ENCODE measurements at places on chromosomes 4 and X.

DNA sequence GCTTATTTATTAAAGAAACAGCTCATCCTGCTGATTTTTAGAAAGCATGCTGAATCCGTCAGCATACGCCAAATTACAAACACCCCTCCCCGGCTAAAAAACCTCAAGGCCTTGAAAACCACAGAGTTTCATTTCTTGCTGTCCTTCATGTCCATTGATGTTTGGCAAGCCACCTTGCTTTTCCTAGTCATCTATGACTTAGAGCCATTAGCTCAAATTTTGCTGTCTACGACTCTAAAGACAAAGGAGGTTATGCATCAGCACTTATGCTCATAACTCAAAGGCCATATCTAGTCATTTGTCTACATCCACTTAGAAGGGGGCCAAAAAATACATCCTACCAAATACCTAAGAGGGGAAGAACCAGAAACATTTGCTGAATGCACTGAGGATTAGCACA lies 925.1 kb downstream of the PCDH7 start:
- DNase-seq = no peak

GRCh38 chr4:103449296-103450023 lies 251.3 kb upstream of the CENPE start:
- DNase-seq = no peak

GRCh38 chr4:153564630-153565525 lies 98.7 kb downstream of the TMEM131L start:
- DNase-seq = no peak

DNA sequence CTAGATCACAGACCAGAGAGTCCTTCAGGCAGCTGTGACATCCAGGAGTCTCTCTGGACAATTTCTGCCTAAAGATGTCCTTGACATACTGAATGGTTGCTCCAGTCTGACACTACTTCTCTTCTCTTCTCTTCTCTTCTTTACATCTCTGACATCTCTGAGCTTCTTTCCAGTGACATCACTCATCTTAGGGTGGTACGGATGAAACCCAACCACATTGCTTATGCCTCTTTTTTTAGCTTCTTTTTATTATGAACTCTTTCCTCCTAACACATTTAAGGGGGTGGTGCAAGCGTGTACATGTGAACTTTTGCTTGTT lies 39.4 kb upstream of the IRF2 start:
- DNase-seq = no peak

GRCh38 chrX:85922821-85923220 lies 124.5 kb downstream of the CHM start:
- no peak for DNase-seq

- DNase-seq = peak; percentile 17
Measured at GRCh38 chrX:107825698-107826237, at the start of gene MID2. Gene MID2 (plus strand): TSS chrX:107825866. CDS start chrX:107826427, 561 bp downstream.

- no peak for DNase-seq
Measured at GRCh38 chr4:102390438-102390837, 45.2 kb upstream of the SLC39A8 start.

DNA sequence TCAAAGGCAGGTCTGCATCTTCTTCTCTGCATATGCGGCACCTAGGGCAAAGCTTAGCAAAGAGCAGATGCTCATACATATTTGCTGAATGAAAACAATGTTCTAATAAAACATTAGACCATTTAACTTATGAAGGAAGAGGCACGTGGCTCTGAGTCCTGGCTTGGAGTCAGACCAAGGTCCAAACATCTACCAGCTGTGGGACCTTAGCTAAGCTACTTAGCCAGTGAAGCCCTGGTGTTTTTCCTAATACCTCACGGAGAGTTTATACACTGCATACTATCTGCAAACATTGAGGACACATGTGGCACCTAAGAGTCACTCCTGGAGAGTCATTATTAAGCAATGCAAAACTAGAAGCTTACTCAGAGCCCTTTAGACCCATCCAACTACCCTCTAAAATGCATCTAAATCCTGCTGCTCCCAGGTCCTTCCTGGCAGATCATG lies 9.0 kb downstream of the PDGFC start:
- no peak for DNase-seq

GRCh38 chr4:67087897-67088296 lies 457.4 kb downstream of the CENPC start:
- DNase-seq = no peak

- DNase-seq = no peak
Measured at GRCh38 chrX:115940888-115941332, 229.6 kb upstream of the AGTR2 start.

GRCh38 chr4:107862658-107863057 lies 37.9 kb downstream of the SGMS2 start:
- no peak for DNase-seq

DNA sequence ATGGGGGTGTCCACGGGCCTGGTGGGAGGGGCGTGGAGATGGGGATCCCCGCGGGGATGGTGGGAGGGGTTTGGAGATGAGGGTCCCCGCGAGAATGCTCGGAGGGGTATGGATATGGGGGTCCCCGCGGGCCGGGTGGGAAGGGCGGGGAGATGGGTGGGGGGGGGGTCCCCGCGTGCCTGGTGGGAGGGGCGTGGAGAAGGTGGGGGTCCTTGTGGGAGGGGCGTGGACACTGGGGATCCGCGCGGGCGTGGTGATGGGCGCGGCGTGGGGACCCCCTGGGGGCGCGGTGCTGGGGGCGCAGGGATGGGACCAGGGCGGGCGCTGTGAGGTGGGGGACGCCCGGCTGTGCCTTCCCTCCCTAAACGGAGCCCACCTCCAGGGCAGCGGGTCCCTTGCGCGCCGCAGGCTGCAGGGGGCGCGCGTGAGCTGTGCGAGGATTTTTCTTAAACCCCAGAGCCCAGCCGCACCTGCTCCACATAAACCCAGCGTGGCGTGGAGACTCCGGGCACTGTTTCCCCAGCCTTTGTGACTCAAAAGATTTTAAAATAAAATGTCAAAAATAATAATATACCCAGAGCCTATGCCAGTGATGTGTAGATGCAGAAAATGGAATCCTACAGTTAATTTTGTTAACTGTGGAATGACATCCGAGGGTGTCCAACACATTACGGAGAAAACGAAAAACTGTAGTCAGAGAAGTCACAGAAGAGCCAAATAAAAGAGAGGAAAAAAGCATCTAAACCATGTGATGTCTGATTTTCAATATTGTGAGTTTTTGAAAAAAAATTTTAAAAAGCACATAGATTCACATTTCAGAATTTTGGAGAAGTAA lies 1.5 kb upstream of the ASMTL start:
- peak; percentile 91 for DNase-seq

DNA sequence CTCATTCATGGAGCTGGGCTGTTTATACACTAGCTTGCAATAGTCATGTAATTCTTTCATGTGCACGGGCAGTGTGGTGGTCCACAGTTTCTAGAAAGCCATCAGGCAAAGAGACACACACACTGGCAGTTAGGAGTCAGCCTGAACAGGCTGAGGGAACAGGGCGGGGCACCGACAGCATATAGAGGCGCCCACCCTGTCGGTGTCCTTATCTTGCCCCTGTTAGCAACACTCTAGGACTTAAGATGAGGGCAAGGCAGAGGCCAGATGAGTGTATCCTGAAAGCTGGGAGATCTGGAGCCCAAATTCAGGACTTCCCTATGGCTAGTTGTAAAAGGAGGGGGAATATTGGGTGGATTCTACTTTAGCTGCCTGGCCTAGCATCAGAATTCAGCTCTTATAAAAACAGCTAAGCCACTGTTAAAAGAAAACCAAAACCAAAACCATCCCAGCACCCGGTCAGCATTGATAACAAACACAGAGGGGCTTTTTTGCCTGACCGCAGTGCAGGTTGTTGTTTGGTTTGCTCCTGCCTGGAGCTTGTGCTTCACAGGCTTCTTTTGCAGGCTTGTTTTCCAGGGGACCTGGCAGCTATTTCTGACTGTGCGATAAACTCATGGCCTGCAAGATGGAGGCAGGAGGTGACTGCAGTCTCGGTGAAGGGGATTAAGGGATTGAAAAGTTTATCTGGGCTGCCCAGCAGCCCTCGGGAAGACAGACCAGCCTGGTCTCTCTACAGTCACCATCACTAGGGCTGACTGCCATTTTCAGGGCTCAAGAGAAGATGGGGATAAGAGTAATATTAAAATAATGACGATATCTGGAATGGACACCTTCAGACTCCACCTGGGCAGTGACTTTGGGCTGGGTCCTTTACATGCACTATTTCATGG lies 638.9 kb downstream of the MID1IP1 start:
- DNase-seq = no peak

DNA sequence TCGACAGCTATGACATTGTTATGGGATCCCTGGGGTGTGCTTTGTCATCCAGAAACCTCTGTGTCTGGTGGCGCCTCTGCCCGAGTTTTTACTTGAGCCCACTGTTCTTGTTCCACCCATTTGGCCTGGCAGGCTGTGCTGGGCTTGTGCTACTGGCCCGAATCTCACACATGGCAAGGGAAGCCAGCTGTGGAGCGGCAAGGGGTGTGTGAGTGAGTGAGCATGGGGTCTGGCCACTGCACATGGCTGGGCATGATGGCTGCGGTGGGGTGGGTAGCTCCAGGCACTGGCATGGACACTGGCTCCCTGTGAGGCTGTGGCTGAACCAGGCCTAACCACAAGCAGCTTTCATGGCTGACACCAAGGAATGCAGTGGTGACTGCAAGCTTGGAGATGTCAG lies 89.2 kb downstream of the DACH2 start:
- DNase-seq = no peak

DNA sequence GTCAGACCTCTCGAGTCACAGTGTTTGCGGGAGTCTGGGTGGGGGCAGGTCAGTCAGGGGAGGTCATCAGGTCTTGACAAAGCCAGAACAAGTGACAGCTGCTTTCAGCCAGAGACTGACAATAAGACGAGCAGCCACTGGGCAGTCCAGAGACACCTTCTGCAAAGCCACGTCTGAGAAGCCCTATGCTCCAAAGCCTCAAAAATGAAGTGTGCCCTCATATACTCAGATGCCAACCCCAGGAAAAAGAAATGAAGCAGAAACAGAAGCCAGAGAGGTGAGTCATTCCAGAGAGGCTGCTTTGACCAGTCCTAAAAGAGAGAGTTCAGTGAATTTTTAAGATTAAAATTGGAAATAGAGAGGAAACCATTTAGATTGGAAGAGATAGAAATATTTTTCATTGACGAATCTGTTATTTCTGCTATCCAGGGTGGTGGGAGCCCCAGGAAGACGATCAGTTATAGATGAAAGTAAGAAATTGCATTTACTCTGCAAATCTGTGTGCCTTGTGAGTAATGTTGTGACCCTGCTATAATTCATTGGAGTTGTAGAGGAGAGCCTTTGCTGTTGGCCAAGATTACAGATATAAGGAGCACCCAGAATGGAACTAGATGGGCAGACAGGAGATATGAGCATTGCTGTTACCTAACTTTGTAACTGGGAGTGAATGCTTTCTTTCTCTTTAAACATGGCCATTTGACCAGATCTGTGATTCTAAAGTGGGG lies 77.9 kb downstream of the LRRC66 start:
- DNase-seq = no peak

DNA sequence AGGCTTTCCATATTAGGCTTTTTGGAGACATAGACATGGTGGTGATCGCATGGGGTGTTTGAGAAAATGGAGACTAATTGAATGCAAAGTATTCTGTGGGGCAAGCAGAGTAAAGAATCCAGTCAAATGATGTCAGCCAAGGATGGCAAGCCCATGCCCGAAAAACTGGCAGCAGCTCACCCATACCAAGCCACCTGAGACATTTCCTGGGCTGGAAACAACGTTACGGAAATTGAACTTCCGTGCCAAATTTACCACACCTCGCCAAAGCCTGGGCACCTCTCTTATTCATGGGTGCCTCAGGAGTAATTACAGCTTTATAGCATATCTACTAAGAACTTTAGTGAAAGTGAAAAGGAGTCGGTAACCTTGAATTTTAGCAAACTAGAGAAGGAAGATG lies 166.4 kb downstream of the CBR4 start:
- no peak for DNase-seq

- no peak for DNase-seq
Measured at GRCh38 chr4:157223456-157223855, 2.9 kb downstream of the GRIA2 start.
